ENCODE measurements at places on chromosomes 12 and 14. TPM values are rescaled to one million over a fixed set of nuclear protein-coding genes. Genes with fewer than 3 reads are reported as not detected.
A peak's percentile ranks its signal among the peaks of the same experiment; 100 is the strongest.

DNA sequence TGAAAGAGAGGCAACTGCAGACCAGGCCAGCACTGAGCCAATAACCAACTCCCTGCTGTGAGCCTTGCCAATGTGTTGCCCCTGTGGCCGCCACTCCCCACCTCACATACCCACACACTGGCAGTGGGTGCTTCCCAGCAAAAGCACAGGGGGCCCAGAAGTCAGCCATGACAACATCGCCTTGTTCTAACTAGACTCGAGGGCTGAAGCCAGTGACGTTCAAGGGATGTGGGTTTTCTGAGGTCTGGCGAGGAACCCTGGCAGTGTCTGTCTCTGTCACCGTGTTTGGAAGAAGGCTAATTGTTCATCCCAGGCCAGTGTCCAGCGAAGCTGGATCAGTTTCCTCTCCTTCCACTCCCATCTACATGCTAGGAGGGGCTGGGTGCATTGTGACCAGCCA is 311.8 kb upstream of the AMIGO2 start:
- H3K27ac ChIP-seq, result no peak overlapping the region
- H3K36me3 ChIP-seq, result no peaks in the 10 kb centered on the region
- no peak overlapping the region for H3K4me3 ChIP-seq
- no peak for DNase-seq

GRCh38 chr12:130281153-130281799 is 56.4 kb upstream of the PIWIL1 start:
- H3K27me3 ChIP-seq, result peaks cover 20% of the 10 kb centered on the region
- peak; percentile 79 for DNase-seq

DNA sequence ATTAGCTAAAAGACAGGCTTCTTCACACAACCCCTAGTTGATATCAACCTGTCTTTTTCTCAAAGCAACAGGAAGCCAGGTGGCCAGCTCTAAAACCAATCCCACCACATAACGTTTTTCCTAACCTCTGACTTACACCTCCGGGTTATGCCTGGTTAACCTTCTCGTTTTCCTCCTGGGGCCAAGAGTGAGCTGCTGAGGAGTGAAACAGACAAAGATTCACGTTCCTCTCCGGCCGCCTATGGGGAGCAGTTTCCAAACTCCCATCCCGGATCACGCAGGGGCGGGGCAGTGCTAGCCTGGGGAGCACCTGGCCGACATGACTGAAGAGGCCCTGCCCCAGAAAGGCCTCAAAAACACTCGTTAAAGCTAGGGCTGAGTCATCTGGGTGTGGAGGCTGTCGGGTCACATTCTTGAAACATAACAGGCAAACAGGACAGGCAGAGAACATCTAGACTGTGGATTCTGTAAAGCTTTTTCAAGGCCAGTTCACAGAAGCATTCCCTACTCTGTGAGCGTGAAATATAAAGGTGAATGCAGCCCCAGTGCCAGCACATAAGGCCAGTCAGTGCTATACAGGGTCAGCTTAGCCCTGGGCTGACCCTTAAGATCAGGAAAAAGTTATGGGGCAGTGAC is 25.9 kb upstream of the LGALS3 start:
- H3K27me3 ChIP-seq, result no peaks in the 10 kb centered on the region
- H3K27ac ChIP-seq, result peak overlapping the region; percentile 99
- H3K36me3 ChIP-seq, result peaks cover 7% of the 10 kb centered on the region
- peak; percentile 25 for DNase-seq
- H3K4me1 ChIP-seq, result peaks cover 33% of the 10 kb centered on the region
- peak overlapping the region; percentile 32 for H3K4me3 ChIP-seq

- no peak overlapping the region for H3K4me3 ChIP-seq
- H3K36me3 ChIP-seq, result no peaks in the 10 kb centered on the region
- H3K27ac ChIP-seq, result no peak overlapping the region
- no peak for DNase-seq
- H3K27me3 ChIP-seq, result no peaks in the 10 kb centered on the region
These were observed 1044.0 kb upstream of the TMEM132C start for GRCh38 chr12:127223011-127223410.

TAS2R30 gene
- 5.4 TPM for total RNA-seq

DNA sequence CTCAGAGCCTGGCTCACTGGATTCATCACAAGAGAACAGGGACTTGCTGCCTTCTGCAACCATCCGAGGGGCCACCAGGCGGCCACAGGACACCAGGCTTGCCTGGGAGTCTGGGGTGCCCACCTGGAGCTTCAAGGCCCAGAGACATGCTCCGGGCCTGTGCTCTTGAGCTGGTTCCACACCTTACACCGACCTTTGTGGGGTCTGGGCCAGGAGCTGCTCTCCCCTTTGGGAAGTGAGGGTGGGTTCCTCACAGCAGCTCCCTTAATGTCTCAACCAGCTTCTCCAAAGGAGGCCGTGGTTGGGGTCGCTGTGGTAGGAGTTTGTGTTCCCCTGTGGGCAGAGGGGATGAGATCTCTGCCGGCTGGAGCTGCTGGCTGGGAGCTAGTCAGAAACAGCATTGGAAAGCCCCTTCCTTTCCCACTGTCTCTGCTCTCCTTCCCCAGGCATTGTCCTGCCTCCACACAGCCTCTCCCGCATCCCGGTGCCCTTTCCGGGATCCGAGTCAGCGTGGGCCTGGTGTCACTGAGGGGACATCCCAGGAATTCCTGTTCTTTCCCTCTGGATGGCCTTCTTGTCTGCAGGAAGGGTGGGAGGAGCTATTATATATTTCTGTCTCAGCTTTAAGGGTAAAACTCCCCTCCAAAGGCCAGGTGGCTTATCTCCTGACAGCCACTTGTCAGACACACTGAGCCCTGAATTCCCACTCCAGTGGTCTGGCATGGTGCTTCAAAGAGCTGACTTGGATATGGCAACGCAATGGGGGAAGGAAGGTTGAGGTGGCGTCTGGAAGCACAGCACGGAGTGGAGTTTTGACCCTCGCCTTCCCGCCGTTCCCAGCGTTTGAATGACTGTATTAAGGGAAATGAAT is 5.1 kb upstream of the PAPLN start:
- no peak overlapping the region for H3K4me3 ChIP-seq
- no peak for DNase-seq
- H3K4me1 ChIP-seq, result peaks cover 51% of the 10 kb centered on the region

- H3K4me3 ChIP-seq, result no peak overlapping the region
- no peaks in the 10 kb centered on the region for H3K36me3 ChIP-seq
- DNase-seq, result no peak
- H3K27me3 ChIP-seq, result peaks cover 24% of the 10 kb centered on the region
- H3K27ac ChIP-seq, result no peak overlapping the region
- peaks cover 5% of the 10 kb centered on the region for H3K4me1 ChIP-seq
These were observed 46.1 kb downstream of the DNAH10 start for GRCh38 chr12:123808167-123808566.

DNA sequence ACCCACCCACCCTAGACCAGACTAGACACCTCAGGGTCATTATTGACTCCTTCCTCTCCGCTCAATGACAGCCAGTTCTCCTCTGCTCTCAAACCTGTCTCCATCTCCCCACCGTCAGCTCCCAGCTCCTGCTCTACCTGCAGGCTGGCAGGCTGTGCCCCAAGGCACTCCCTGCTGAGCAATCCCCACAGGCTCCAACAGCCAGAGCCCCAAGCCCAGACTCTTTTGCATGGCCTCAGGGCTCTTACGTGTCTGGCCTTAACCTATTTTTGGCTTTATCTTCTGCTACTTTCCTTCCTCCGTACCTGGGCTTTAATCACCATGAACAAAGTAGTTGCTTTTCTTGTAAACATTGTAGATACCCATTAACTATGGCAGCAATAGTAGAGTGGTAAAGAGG is 162.9 kb upstream of the PRMT8 start:
- H3K36me3 ChIP-seq, result no peaks in the 10 kb centered on the region
- H3K4me3 ChIP-seq, result no peak overlapping the region
- H3K27me3 ChIP-seq, result peaks cover 57% of the 10 kb centered on the region
- H3K27ac ChIP-seq, result no peak overlapping the region

GRCh38 chr14:97687944-97688630 is 890.9 kb downstream of the VRK1 start:
- no peaks in the 10 kb centered on the region for H3K36me3 ChIP-seq
- H3K4me3 ChIP-seq, result no peak overlapping the region
- no peaks in the 10 kb centered on the region for H3K4me1 ChIP-seq
- no peak overlapping the region for H3K27ac ChIP-seq
- peaks cover 6% of the 10 kb centered on the region for H3K27me3 ChIP-seq
- DNase-seq, result no peak

MYO1H gene
- total RNA-seq, result not detected

GRCh38 chr12:58919231-58920101 is 838 bp downstream of the LRIG3 start:
- peaks cover 45% of the 10 kb centered on the region for H3K4me1 ChIP-seq
- no peaks in the 10 kb centered on the region for H3K27me3 ChIP-seq
- H3K36me3 ChIP-seq, result no peaks in the 10 kb centered on the region
- DNase-seq, result no peak

SLC39A9 gene
- total RNA-seq, result 59.4 TPM

DNA sequence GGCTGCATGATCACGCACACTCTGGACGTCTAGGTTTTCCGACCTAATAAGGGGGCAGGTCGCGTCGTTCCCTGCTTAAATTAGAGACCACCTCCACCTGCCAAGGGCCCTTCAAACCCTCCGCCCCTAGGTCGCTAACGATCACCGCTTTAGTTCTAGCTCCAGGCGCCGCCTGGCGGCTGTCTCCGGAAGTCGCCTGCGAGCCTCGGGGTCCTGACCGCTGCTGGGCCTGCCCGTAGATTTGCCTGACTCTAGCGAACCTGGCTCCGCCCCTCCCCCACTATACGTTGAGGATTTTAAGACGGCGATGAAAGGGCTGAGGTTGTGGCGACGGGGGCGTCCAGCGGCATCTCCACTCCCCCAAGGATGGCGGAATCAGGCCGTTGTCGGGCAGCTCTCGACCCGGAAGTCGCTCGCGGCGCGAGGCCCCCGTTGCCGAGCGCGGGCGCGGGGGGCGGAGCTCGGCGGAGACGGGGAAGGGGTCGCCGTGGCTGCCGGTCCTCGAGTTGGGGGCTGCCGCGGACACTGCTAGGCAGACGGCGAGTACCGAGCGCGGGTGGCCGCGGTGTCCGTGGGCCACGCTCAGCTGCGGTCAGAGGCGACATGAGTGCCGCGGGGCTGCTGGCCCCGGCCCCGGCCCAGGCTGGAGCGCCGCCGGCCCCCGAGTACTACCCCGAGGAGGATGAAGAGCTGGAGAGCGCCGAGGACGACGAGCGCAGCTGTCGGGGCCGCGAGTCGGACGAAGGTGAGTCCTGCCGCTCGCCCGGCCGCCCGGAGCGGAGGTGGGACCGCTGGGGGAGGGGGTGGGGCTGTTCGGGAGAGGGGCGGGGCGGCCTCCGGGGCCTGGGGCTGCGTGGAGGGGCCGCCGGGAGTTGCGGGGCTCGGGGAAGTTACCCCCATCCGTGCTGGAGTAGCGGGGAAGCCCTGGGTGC is at the start of gene SUDS3:
TSS of gene SUDS3 (plus strand) at position 467 of the 932 bp plus-strand sequence. CDS start at position 604, 137 bp downstream.
- DNase-seq, result peak; percentile 96
- H3K36me3 ChIP-seq, result peaks cover 8% of the 10 kb centered on the region
- peak within 1 kb of the TSS; percentile 97 for H3K4me3 ChIP-seq

DNA sequence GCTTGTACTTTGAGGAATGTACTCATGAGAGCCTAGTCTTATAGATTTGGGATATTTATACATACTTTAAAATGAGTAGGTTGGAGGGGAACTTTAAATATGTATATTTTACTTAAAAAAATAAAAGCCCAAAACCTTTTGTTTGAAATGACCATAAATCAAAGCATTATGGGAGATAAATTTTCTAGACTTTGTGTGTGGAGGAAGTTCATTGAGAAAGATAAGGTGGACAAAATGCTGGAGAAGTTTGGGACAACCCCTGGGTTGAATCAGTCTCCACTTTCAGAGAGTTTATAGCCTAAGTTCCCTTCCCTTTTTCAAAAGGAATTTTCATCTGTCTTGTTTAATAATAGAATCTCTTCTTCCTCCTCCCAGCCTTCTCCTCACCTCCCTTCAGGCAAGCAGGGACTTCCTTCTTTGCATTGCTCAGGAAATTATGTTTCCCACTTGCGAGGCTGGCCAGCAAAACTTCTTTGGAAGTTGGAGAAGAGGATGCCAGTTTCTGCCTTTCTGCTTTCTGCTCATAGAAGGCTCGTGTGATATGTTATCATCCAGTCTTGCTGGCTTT is 54.2 kb downstream of the CHST11 start:
- H3K27me3 ChIP-seq, result peaks cover 3% of the 10 kb centered on the region
- no peaks in the 10 kb centered on the region for H3K36me3 ChIP-seq
- H3K27ac ChIP-seq, result peak overlapping the region; percentile 7
- peaks cover 26% of the 10 kb centered on the region for H3K4me1 ChIP-seq
- no peak overlapping the region for H3K4me3 ChIP-seq

GRCh38 chr14:68806526-68807147 is 13.8 kb upstream of the ZFP36L1 start:
- no peak overlapping the region for H3K4me3 ChIP-seq
- H3K4me1 ChIP-seq, result peaks cover 30% of the 10 kb centered on the region
- peak overlapping the region; percentile 90 for H3K27ac ChIP-seq
- no peak for DNase-seq
- peaks cover 27% of the 10 kb centered on the region for H3K36me3 ChIP-seq

DNA sequence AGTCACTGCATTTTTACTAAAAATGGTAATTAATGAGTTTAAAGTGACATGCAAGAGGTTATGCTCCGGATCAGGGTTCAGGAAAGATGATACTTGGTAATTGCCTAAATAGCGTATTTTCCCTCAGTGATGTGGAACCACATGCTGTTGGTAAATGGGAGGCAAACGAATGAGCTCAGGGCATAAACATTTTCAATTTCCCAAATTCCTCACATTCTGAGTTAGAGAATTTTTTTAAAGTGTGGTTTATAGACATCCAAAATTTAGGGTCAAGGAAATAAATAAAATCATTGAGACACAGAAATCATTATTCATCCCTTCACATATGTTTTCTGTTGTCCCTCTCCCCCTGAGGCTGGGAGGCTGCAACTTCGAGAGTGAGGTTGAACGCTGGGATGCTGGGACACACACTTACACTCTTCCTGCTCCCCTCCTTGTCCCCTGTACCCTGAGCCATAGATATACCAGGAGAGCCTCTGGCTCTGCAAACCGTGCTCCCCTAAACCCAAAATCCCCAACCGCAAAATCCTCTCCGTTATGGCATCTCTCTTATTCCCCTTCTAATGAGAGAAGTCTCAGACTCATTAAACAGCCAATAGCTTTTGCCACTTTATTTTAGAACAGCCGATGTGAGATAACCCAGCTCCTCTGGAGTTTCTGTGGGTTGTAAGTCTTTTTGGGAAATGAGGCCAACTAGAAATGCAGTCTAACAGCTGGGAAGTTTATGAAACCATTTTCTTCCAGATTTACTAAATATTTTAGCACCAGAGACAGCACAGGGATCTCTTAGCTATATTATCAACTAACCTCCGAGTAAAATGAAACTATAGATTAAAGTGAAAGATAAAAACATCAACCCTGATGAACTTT is 21.4 kb upstream of the ADGRD1 start:
- DNase-seq, result no peak
- no peak overlapping the region for H3K4me3 ChIP-seq
- no peak overlapping the region for H3K27ac ChIP-seq
- peaks cover 38% of the 10 kb centered on the region for H3K27me3 ChIP-seq
- H3K4me1 ChIP-seq, result peaks cover 9% of the 10 kb centered on the region
- H3K36me3 ChIP-seq, result no peaks in the 10 kb centered on the region

CSRNP2 gene
- 49.0 TPM for total RNA-seq

GRCh38 chr12:98856897-98857540 is 211.9 kb downstream of the APAF1 start:
- peaks cover 9% of the 10 kb centered on the region for H3K27me3 ChIP-seq
- peaks cover 8% of the 10 kb centered on the region for H3K4me1 ChIP-seq
- no peak overlapping the region for H3K4me3 ChIP-seq
- H3K27ac ChIP-seq, result no peak overlapping the region
- DNase-seq, result no peak
- H3K36me3 ChIP-seq, result no peaks in the 10 kb centered on the region
